Osteocyte (in vitro differentiated cells): ENCODE measurements at places on chromosomes 6 and 20.

DNA sequence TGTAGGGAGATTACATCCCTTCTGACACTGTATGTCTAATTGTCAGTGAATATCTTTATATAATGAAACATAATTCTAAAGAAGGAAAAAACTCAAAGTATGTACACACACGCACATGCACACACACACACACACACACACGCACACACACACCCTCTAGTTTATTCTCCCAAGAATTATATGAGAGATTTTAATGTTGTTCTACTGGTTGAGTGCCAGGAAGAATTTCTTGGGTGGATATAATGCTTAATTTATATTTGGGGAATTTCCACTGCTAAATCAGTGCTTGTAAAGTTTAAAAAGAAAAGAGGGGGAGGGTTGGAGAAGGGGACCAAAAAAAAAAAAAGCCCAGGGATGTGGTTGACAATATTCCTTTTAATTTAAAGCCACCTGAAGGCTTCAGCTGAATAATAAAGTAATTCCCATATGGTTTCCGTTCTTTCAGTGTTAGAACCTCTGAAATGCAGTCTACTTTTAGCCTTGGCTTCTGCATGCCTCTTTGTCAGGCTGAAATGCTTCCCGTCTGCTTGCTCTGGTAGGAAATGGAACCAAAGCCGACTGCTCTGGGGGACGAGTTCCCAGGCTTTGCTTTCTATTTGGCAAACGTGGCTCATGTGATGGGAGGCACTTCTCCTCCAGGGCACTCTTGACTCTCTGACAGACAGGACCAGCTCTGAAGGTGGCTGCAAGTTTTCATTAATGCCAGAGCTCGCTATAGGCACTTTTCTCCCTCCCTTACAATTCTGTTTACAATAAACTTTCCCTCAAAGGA lies 225.4 kb downstream of the PRL start:
- DNase-seq = no peak

- DNase-seq = no peak
Measured at GRCh38 chr20:41300886-41301285, 16.6 kb downstream of the ZHX3 start.

- no peak for DNase-seq
Measured at GRCh38 chr6:47603995-47604394, 94.4 kb upstream of the ADGRF4 start.

DNA sequence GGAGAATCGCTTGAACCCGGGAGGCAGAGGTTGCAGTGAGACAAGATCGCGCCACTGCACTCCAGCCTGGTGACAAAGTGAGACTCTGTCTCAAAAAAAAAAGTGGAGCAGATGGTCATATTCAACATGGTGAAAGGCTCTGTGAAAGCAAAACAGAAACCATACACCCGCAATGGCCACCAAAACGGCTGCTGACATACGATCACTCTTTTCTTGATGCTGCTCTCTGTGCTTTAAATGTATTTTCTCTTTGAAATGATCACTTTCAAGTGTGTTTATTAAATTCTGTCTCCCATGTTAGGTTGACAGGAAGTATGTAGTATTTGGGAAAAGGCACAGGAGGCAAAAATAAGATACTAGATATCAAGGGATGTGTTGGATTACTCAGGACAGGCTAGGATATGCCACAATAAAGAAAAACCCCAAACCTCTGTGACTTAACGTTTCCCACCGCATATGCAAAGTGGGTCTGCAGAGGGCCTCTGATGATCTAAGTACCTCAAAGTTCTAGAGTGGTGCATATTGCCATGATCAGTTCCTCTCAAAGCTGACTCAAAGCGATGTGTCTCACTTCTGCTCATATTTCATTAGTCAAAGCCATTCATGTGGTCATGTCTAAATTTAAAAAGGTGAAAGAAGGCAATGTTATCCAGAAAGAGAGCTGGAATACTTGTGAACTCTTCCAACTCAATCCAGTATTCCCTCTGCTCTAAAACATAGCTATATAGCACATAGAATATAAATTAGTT lies 155.1 kb upstream of the SOX4 start:
- no peak for DNase-seq

DNA sequence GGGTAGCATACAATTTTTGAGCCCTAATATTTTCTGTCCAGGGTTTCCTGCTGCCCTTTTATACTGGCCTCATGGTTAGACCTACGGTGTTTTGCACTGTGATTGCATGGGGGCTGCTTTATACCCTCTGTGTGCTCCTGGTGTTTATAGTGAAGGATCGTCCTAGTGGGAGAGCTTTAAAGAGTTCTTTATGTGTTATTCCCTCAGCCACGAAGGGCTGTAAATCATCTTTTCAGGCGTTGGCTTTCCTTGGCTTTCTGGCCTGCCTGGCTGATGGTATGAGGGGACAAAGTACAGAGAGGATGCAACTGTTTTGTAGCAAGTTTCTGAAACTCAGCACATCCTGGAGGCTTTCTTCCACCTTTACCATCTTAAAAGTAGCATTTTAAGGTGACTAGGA lies 464.3 kb downstream of the EPM2A start:
- DNase-seq = no peak

DNA sequence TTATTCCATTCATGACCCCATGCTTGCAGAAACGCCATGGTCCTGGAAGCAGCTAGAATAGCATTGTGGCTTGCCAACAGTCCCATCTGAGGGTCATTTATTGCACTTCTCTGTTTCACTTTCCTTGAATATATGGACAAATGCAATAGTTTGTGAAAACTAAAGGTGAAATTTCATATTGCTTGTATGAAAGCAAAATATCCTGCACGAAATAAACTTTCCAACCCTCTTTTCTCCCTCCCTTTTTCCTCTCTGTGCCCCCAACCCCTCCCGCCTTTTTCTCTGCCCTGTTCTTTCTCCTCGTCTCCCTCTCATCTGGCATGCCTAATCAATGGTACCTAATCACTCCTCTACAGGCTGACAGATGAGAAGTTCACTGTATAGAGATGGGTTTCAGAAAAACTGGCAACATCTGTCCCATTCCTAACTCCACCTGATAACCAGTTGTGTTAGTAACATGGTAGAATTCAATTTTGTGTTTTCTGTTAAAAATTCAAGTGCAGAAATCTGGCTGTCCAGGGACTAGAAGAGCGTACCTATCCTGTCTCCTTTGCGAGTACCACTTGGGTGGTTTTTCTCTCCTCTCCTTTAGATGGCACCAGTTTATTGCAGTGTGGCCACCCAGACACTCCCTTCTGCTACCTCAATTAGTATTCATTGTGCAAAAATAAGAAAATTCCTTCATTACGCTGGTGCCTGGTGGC lies 198.6 kb downstream of the FOXA2 start:
- no peak for DNase-seq

GRCh38 chr6:15363523-15364400 lies 117.9 kb downstream of the JARID2 start:
- DNase-seq = no peak

- DNase-seq = no peak
Measured at GRCh38 chr20:37877832-37878772, 24.8 kb upstream of the VSTM2L start.

DNA sequence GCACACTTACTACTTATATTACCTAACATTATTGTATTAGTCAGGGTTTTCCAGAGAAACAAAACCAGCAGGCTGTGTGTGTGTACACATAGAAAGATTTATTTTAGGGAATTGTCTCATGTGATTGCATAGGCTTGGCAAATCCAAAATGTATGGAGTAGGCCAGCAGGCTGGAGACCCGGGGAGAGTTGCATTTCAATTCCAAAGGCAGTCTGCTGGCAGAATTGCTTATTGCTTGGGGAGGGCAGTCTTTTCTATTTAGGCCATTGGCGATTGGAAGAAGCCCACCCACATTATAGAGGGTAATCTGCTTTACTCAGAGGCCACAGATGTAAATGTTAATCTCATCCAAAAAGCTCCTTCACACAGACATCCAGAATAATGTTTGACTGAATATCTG lies 157.0 kb downstream of the ADGRG6 start:
- DNase-seq = no peak

DNA sequence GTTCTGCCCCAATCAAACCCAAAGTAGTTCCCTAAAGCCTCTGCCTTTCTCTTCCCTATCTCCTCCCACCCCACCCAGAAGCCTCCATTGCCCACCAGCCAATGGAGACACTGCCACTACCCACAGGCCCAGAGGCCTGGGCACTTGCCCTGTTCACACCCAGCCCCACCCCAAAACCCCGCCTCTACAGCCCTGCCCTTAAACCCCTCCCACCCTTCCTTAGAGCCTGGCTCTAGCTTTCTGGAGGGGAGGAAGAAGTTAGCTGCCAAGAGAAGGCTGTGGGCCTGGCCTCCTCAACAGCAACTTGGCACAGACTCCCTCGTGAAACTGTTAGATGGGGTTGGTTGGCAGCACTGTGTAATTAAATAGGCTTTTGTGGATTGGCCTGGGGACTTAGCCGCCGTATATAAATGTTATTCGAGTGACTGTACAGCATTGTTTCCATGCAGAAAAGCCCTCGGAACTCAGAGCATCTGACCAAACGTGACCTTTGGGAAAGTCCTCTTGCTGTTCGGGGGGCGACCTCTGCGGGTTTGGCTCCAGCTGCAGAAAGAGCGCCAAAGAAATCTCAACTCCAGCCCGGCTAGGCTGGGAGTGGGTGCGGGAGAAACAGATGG lies 31.4 kb downstream of the COL11A2 start:
- no peak for DNase-seq

- no peak for DNase-seq
Measured at GRCh38 chr6:156231026-156231765, 546.0 kb upstream of the ARID1B start.

GRCh38 chr20:59143326-59143725 lies 20.3 kb upstream of the ZNF831 start:
- DNase-seq = no peak

GRCh38 chr6:1612299-1612973 lies 2.7 kb downstream of the FOXC1 start:
- DNase-seq = no peak

DNA sequence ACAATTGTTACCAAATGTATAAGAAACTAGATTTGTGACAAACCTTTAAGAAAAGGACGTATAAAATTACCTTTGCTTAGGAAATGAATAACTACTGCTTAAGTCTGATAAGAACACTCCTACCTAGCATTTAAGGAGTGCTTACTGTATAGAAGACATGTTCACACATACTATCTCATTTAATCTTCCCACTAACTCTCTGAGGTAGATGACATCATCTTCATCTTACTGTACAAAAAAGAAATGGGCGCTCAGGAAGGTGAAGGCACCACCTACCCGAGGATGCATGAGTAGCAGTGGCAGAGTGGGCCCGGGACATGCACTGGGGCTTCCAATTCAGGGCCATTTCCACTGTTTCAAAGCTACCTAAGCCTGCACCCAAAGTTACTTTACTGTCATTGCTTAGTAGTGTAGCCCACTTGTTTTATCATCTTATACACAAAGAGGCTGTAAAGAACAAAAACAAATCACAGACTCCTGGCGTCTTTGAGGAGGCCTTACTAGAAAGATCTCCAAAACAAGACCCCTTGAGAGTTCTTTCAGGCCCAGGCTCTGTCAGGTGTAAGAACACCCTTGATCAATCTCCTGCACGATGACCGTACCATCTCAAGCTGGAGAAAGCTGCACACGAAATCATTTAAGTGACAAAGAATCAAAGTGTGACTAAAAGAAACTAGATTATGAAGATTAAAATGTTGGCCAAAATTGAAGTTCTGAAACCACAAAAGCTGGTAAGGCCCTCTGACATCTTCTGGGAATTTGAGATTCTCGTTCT lies 128.0 kb downstream of the INSM1 start:
- no peak for DNase-seq

DNA sequence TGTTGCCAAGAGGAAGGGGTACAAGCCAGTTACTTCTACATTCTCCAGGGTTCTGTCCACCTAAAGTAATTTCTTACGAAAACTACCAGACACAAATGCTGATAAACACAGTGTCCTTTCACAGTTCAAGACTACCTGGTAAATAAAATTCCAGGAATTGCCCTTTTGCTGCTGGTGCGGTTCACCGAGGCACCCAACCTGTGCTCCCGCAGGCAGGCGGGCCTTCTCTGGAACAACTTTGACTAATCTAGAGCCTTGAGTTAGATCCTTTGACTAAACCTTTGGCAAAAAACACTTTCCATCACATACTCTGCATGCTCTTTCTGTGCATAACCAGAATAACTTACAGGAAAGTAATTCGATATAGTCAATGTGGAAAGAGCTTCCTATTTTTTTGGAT lies 107.0 kb downstream of the HUS1B start:
- no peak for DNase-seq

DNA sequence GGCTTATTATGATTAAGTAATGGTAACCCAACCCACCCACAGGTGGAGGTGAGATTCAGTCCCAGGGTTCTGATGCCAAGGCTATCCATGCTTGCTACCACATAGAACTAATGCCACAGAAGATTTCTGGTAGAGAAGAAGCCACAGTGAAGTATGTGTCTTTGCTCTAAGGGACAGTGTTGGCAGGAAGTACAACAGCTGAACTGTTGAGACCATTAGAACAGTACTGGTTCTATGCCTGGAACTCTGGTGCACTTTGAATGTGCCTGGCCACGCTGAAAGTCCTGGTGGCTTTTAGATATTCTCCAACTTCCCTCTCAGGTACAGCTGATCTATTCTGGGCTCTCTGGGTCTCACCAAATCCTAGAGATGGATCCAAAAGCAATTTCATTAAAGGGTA lies 7.8 kb downstream of the STX7 start:
- DNase-seq = no peak

GRCh38 chr6:149840345-149841075 lies 23.6 kb downstream of the LRP11 start:
- peak; percentile 82 for DNase-seq

DNA sequence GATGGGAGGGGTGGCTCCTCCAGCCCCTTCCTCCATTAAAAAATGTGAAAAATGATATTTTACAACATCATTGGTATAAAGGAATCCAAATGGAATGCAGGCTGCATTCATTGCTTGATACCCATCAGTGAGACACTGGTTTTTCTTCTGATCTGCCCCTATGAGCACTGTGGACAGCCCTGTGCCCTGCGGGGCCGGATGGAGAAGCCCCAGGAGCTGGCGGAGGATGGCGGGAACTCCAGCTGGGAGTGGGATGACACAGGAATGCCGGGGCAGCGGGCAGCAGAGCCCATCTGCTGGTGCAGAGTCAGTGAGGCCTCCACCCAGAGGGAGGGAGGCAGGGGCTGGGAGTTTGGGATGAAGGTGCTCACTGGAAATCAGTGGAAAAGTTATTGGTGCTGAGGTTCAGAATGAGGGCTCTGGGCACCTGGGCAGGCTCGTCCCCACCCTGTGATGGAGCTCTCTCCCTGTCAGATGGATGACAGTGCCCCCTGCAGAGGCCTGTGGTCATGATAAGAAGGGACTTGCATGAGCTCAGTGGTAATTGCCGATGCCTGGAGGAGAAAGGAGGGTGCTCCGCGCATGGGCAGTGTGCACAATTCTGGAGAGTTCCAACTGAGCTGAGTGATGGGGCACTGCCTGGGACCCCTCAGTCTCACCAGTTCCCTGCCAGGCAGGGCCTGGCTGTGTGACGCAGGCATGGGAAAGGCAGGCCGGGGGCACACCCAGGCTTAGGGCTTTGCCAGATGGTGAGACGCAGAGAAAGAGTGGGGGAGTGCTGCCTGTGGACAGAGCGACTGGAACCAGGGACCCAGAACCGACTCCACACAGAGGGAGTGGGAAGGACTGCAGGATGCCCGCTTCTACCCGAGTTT lies 23.2 kb downstream of the CTCFL start:
- peak; percentile 94 for DNase-seq

- DNase-seq = no peak
Measured at GRCh38 chr6:16473908-16474771, 235.8 kb downstream of the GMPR start.
